ENCODE measurements at places on chromosomes 13 and 19. TPM values are rescaled to one million over a fixed set of nuclear protein-coding genes. Genes with fewer than 3 reads are reported as not detected.
A peak's percentile ranks its signal among the peaks of the same experiment; 100 is the strongest.

ZNF497 gene
- 6.9 TPM for total RNA-seq

SHISA2 gene
- 4.7 TPM for total RNA-seq

ZNF560 gene
- total RNA-seq = not detected

CGB8 gene
- total RNA-seq = 0.29 TPM

WTIP gene
- 45.9 TPM for total RNA-seq

SPPL2B gene
- total RNA-seq = 189 TPM

CEACAM7 gene
- not detected for total RNA-seq

- H3K27ac ChIP-seq = no peak overlapping the region
- DNase-seq = no peak
- no peaks in the 10 kb centered on the region for H3K27me3 ChIP-seq
- no peak overlapping the region for H3K4me3 ChIP-seq
- H3K36me3 ChIP-seq = no peaks in the 10 kb centered on the region
Observed at GRCh38 chr13:22121146-22121739, 450.4 kb downstream of the FGF9 start.

GRCh38 chr13:62512194-62513141, 1096.8 kb upstream of the PCDH20 start:
- peaks cover 4% of the 10 kb centered on the region for H3K4me1 ChIP-seq
- H3K36me3 ChIP-seq = no peaks in the 10 kb centered on the region
- no peak for DNase-seq
- H3K4me3 ChIP-seq = no peak overlapping the region

GRCh38 chr13:23578411-23579071, 8.3 kb downstream of the TNFRSF19 start:
- H3K4me3 ChIP-seq = peak overlapping the region; percentile 73
- peak overlapping the region; percentile 73 for H3K27ac ChIP-seq
- H3K27me3 ChIP-seq = no peaks in the 10 kb centered on the region
- peak; percentile 74 for DNase-seq

- H3K27me3 ChIP-seq = peaks cover 37% of the 10 kb centered on the region
- H3K36me3 ChIP-seq = no peaks in the 10 kb centered on the region
- no peaks in the 10 kb centered on the region for H3K4me1 ChIP-seq
- no peak for DNase-seq
- H3K4me3 ChIP-seq = no peak overlapping the region
Observed at GRCh38 chr19:54298357-54299125, 14.4 kb downstream of the LILRA5 start.

- peak overlapping the region; percentile 86 for H3K27ac ChIP-seq
- no peaks in the 10 kb centered on the region for H3K36me3 ChIP-seq
- DNase-seq = no peak
- peaks cover 12% of the 10 kb centered on the region for H3K4me1 ChIP-seq
- no peaks in the 10 kb centered on the region for H3K27me3 ChIP-seq
Observed at GRCh38 chr13:40777166-40777808, 6.3 kb upstream of the MRPS31 start.

DNA sequence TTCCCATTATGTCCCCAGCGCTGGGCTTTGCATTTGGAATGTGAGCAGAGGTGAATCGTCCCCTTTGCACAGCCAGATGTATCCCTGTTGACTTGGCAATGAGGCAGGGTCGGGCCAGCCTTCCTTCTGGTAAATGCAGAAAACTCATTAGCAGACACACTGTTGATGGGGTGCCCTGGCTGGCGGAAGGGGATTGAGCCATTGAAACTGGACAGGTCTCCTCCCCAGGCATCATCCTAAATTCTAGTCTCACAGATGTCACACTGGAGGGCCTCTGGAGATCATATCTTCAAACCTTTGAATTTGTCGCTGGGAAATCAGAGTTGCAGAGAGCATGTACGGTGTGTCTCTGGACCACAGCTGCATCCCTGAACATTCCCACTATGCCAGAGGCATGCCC, 219.5 kb upstream of the TSHZ3 start:
- H3K27ac ChIP-seq = no peak overlapping the region
- no peaks in the 10 kb centered on the region for H3K27me3 ChIP-seq
- DNase-seq = no peak
- H3K4me1 ChIP-seq = peaks cover 23% of the 10 kb centered on the region
- no peak overlapping the region for H3K4me3 ChIP-seq
- H3K36me3 ChIP-seq = no peaks in the 10 kb centered on the region

- H3K36me3 ChIP-seq = no peaks in the 10 kb centered on the region
- DNase-seq = no peak
- H3K4me1 ChIP-seq = no peaks in the 10 kb centered on the region
- H3K4me3 ChIP-seq = no peak overlapping the region
- peaks cover 93% of the 10 kb centered on the region for H3K27me3 ChIP-seq
- no peak overlapping the region for H3K27ac ChIP-seq
Observed at GRCh38 chr13:112131081-112131712, 64.2 kb downstream of the SOX1 start.
